ENCODE measurements at places on chromosomes 4 and X.

GRCh38 chr4:65589331-65589730, 81.0 kb downstream of the EPHA5 start:
- DNase-seq: no peak

DNA sequence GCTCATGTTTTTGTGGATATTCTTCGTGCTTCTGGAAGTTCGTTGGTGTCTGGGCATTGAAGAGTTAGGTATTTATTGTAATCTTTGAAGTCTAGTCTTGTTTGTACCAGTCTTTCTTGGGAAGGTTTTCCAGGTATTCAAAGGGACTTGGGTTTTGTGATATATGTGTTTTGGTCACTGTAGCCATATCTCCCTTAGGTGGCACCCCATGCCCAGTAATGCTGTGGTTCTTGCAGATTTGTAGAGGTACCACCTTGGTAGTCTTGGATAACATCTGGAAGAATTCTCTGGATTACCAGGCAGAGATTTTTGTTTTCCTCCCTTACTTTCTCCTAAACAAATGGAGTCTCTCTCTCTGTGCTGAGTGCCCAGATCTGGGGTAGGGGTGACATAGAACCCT, 184.1 kb downstream of the TEX13C start:
- DNase-seq: no peak

- no peak for DNase-seq
Measured at GRCh38 chr4:150976478-150977118, 38.5 kb downstream of the LRBA start.

- DNase-seq: no peak
Measured at GRCh38 chr4:1364217-1364616, 17.2 kb downstream of the UVSSA start.

DNA sequence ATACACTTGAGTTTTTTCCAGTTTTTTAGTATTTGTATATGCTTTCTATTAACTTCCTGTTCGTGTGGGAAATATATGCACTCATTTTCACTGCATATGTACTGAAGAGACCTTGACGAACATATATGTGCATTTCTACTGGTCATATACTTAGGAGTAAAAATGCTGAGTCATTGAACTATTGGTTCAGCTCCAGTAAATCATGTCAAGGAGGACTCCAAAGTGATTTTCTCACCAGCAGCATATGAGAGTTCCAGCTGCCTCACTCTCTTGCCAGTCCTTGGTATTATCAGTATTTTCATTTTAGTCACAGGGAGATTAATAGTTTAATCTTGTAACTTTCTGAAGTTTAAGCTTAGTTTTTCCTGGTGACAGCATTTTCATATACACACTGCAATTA, 2750.2 kb downstream of the ARAP2 start:
- DNase-seq: peak; percentile 2

GRCh38 chrX:84155938-84156337, 32.1 kb downstream of the RPS6KA6 start:
- no peak for DNase-seq

GRCh38 chr4:88803600-88804096, 106.0 kb upstream of the NAP1L5 start:
- DNase-seq: peak; percentile 90

DNA sequence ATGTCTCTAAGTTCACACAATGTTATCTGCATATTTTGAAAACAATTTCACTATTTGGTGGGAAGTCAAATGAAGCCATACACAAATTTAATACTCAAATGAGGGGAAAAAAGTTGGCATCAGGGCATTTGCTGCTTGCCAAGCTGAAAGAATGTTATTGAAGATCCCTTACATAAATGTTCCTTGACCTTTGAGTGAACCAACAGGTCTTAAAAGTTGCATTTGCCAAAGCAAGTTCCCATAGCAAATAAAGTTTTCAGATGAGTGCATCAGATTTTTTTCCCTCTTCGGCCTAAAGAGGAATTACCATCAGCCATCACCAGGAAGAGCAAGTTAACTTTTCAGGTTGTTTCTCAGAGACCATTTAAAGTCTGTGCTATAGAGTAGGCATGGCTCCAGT, 115.9 kb downstream of the COX18 start:
- DNase-seq: no peak

DNA sequence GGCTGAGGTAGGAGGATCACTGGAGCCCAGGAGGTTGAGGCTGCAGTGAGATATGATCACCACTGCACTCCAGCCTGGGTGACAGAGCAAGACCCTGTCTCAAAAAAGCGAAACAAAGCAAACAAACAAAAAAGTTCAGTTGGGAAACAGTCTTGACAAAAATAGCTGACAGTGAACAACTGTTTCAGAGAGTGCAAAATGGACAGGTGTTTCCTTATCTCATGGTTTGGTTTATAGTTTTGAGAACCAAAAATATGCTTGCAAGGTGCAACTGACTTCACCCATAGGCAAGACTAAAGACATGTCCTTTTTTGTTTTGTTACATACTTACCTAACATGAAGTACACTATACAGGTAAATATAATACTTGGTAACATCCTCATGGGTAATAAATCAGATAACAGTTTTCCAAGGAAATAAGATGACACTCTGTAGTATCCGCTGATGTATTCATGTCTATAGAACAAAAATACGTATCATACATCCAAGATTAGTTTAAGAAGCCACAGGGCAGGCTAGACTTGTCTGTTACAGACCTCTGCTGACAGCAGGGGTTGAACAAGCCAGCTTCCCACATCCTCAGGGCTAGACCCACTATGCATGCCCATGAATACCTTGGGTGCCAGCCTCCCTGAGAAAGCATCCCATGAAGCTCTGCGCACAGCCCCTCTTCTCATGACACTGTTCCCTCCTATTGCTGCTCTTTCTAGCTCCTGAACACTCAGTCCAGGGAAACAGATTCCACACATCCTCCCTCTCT, 59.3 kb downstream of the ABCG2 start:
- DNase-seq: no peak

DNA sequence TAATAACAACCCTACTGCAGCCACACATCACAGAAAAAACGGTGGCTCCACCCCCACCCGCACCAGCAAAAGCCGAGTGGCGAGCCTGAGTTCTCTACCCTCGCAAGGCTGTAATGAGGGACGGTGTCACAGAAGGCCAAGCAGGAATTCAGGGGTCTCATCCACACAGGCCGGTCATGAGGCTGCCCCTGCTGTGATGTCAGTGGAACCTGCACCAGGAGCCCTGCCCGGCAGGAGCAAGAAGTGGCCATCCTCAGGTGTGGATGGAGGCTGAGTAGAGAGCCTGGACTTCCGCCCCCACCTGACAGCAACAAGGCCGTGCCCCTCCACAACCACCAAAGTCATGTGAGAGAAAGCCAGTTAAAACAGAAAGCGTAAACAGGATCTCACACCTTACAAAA, 20.6 kb downstream of the LYAR start:
- DNase-seq: no peak

- no peak for DNase-seq
Measured at GRCh38 chr4:108940149-108940548, 177.3 kb upstream of the ETNPPL start.

GRCh38 chrX:40021647-40022046, 76.1 kb downstream of the BCOR start:
- no peak for DNase-seq

- DNase-seq: peak; percentile 74
Measured at GRCh38 chr4:26141911-26142638, 178.7 kb upstream of the RBPJ start.

DNA sequence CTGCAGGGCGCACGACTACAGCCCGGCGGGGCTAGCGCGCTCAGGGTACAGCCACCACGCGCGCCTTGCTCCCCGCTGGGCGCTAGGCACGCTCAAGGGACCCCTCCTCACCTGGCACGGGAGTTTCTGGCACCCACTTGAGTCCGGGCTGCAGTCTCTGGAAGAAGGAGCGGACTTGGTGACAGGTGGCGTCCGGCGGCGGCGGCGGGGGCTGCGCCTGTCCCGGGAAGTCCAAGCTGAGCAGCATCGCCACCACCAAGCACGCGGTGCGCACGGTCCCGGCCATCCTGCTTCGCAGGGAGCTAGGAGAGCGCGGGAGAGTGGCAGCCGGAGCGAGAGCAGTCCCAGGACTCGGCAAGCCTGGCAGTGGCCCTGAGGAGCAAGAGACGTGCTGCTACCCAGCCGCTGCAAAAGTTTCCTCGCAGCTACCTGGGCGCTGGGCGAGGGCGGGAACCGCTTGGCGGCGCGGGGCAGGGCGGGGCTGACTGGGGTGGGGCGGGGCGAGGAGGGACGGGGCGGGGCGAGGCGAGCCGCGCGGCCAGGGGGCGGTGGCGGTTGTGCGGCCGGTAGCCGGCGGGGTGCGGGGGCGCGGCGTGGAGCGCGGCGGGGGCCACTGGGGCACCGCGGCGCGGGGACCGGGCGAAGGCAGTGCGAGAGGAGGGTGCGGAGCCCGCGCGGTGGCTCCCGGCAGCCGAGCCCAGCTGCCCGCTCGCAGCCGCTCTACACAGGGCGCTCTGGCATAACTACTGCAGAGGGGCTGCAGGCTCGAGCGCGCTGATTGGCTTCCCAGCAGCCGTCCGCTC, at the start of gene GPC3:
TSS of gene GPC3 (minus strand) at position 431 of the 803 bp plus-strand sequence.
- no peak for DNase-seq

DNA sequence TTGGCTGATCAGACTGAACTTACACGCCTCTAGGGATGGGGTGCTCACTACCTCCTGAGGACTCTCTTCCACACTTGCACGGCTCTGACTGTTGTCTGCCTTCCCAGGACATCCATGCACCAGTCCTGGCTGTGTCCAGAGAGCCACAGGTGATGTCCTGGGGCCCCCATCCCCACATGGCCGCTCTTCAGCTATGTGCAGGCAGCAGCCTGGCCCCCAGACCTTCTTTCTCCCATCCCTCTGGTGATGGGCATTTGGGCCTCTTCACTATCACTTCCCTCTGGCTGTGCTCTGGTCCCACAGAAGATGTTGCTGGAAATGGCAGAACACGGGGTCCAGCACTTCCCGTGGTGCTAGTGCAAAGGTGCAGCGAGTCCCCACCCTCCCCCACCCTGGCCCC, 40.9 kb upstream of the HMX1 start:
- no peak for DNase-seq

- no peak for DNase-seq
Measured at GRCh38 chr4:1109333-1109732, 4.0 kb downstream of the RNF212 start.

DNA sequence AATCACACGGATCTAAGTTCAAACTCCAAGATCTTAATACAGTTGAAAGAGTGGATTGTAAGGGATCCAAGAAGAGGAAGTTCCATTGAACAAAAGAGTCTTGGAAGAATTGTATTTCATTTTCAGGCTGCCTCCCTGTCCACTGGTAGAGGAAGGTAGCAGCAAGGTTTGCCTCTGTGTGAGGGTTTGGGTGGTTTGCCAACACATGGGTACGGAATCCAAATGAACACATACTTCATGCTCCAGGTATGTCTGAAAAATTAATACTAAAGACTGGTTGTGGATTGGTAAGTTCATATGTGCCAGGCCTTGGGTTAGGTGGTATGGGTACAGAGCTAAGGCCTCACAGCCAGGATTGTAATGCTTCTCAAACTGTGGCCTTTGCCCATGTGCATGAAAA, 523.6 kb upstream of the BOD1L1 start:
- no peak for DNase-seq

DNA sequence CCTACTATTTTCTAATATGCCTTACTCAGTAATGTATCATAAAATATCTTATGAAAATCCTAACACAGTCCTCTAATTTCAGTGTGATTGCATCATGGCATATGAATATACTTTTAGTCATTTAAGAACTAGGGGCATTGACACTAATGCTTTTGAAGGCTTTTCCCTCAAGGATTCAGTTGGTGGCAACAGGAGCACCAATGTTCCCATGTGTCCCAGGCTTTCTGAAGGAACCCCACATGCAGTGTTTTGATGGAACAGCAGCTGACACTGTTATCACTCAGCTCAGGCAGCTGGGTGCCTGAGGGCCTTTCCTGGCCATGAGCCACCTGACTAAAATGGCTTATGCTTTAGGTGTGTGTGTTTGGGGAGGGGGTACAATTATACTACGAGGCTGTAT, 348.3 kb downstream of the ARHGAP24 start:
- DNase-seq: peak; percentile 44

DNA sequence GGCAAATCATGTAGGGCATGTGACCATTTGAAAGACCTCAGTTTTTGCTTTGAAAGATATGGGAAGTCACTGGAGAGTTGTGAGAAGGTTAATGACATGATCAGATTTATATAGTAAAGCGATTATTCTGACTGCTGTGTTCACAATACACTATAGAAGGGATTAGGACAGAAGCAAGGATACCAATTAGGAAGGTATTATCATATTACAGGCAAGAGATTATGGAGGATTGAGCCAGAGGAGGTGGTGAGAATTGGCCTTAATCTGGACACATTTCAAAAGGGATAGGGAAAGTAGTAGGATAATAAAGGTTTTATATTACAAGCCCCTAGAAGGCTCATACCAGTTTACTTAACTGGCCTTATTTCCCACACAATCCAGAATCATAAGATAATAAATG, 124.9 kb upstream of the POF1B start:
- DNase-seq: no peak

- DNase-seq: no peak
Measured at GRCh38 chr4:66252291-66252690, 582.0 kb upstream of the EPHA5 start.

DNA sequence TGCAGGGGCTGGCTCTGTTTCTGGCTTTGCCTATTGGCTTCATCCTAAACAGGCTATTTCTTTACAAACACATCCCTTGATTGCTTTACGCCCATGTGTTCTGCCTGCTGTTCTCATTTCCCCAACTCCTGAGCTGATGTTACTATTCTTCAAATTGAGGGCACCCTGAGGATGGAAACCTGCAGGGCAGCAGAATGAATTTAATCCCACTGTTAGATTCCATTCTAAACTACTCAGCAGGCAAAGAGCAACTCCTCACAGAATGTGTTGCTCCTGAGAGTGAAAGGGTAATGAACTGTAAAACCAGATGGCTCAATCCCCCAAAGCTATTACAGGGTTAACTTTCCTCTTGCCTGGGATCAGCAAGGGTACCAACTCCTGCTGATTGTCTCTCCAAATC, 75.7 kb downstream of the ANKRD50 start:
- no peak for DNase-seq

DNA sequence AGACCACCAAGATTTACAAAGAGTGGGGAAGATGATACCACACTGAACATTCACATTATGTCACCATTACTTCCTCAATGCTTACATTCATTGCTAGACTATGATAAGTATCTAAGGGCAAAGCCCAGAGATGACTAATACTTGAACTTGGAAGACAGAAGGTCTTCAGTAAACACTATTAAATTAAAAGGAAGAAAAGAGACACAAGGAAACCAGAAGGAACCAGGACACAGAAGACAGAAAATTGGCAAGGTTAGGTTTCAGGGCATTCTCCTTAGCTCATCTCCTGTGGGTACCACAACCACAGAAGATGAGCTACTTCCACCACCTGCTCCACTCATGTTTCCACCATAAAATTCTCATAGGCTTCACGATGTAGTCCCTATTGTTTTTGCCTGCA, 64.9 kb downstream of the NLGN4X start:
- no peak for DNase-seq

DNA sequence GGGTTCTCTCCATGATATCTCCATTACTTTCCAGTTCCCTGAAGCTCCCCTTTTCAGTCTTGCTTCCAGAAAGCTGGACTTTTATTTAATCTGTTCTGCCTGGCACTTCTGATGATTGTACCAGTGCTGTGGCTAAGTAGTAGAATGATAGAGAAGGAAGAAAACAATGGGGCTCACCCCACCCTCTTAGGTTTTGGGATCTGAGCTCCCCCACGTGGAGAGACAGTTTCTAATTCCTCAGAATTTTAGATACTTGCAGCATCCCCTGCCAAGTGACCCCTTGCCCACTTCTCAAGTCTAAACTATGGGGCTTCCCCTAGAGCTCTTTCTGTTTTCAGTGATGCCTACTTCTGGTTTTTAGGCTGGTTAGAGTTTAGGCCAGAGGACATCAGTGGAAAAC, 73.9 kb downstream of the GC start:
- no peak for DNase-seq

- no peak for DNase-seq
Measured at GRCh38 chrX:925652-926061, 286.8 kb downstream of the CRLF2 start.
